ENCODE measurements at places on chromosomes 1 and 21.

DNA sequence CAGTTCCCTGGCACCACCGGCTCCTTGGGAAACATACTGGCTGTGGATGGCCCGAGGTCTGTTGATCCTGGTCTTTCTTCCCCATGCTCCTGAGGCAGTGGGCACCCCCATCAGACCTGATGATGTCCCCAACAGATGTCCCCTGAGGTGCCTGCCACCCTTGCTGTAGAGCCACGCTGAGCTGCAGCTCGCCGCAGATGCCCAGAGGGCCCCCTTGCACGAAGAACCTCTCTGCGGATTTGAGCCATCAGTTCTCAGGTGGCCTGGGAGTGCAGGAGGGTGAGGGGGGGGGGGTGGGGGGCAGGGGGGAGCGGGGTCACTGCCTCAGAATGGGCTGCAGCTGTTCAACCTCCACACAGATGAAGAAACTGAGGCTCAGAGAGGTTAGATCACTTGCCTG is 60.9 kb downstream of the GLIS1 start:
- no peak for DNase-seq

DNA sequence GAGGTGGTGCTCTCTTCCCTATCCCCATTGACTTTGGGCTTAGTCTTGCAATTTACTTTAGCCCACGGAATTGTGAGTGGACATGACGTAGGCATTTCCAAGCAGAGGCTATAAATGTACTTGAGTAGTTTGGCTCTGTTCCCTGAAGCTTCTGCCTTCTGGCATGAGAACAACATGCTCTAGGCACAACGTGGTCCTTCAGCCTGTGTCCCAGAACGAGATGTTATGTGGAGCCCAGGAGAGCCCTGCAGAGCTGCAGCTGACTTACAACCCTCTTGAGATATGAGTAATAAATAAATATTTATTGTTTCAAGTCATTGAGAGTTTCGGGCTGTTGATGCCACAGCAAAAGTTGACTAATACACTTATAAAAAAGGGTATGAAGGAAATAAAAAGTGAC is 105.2 kb upstream of the HMGB4 start:
- peak; percentile 24 for DNase-seq

- no peak for DNase-seq
Measured at GRCh38 chr1:38088791-38089190, 42.2 kb upstream of the POU3F1 start.

DNA sequence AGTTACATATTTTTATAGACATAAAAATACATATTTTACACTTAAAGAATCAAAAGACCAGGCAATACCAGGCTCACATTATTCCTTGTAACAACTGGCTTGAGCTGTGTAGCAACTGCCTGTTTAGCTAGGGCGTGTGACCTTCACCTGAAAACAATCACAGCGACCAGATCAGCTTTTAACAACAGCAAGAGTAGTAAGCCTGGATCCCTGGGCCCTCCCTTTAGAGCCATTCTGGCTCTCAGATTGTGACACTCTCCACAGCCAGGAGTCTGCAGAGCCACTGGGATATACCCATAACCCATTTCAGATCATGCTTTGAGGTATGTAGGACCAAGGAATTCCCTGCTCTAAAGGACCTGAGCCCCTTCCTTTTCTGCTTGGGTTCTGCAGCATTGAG is 29.4 kb upstream of the GNG4 start:
- DNase-seq, result no peak

DNA sequence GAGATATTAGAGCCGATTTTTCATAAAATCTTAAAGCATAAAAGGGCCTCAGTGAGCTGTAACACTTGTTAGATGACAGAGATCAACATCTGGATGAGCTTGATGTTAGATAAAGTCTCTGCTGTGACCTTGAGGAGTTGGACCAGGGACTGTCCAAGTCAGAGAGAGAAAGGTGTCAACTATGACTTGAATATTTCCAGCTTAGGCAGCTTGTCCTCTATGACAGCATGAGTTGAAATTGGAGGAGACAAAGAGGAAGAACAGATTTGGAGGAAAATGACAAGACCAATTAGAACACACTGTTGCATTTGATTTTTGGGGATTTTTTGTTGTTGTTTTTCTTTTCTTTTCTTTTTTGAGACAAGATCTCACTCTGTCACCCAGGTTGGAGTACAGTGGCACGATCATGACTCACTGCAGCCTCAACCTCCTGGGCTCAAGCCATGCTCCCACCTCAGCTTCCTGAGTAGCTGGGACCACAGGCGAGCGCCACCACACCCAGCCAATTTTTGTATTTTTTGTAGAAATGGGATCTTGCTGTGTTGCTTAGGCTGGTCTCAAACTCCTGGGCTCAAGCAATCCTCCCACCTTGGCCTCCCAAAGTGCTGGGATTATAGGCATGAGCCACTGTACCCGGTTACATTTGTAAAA is 35.3 kb upstream of the CLIC4 start:
- no peak for DNase-seq

- DNase-seq, result no peak
Measured at GRCh38 chr1:174988539-174988938, 11.2 kb upstream of the CACYBP start.

- no peak for DNase-seq
Measured at GRCh38 chr1:156884560-156885184, 8.8 kb upstream of the PEAR1 start.

- peak; percentile 60 for DNase-seq
Measured at GRCh38 chr1:244863491-244864252, 671 bp downstream of the HNRNPU start.

GRCh38 chr1:89802051-89802450 is 18.8 kb upstream of the LRRC8D start:
- DNase-seq, result no peak

GRCh38 chr1:99749504-99750347 is 16.7 kb downstream of the FRRS1 start:
- DNase-seq, result no peak

- DNase-seq, result peak; percentile 9
Measured at GRCh38 chr1:166029196-166029945, 137.4 kb downstream of the FAM78B start.

DNA sequence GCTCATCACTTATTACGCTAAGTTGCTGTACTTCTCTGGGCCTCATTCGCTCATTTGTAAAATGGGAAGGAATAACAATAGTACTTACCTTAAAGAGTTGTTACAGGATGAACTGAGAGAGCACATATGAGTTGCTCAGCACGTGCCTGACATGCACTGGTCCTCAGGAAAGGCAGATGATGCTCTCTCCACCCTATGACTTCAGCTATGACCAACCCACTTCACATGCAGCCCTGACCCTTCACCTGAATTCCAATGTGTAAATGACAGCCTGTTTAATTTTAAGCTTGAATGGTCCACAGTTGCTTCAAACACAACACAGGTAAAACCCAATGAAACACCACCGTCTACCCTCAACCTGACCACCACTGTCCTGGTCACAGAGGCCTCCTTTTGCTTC is 32.9 kb downstream of the GADD45A start:
- DNase-seq, result peak; percentile 25

DNA sequence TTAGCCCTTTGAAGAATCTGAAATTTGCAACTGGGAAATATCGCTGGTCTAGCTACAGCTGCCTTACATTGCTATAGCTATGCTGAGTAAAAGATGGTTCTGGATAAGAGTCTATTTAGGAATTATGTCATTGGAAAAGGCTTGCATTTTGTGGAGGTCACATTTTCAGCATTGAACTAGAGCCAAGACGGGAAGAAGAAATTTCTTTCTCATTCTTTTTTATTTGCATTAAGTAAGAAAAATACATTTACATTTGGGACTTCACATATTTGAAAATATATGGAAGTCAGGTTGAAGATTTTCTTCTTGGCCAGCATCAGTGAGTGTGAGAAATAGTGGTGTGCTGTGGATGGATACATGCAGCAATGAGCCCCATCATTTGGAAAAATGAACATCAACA is 291.6 kb downstream of the PTBP2 start:
- DNase-seq, result no peak

DNA sequence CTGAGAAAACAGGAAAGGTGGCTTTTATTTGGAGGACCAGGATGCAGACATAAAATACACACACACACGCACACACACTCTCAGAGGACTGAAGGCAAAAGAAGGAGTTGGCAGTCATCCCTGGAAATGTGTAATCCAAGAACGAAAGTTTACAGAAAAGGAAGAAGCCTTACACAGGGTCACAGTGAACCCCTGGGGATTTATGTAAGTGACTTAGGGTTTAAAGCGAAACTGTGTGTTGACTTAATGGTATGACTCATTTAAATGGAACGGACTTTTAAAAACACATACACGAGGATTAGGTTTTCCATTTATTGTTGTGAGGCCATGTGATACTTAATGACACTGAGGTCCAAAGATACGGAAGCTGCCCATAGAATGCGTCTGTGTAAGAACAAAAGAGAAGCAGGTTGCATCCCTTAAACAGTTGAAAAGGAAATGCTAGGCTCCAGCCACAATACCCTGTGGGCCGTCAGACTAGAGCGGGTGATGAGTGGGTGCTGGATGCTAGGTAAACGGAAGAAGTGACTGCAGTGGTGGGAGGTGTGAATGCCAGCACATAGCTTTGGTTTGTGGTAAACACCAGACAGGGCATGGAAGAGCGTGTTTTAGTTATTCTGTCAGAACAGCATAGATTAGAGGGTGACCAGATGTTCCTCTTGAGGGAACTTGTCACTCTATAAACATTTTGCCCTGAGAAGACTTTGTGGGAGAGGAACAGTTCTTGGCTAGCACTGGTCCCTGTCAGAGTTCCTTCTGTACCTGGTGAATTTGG is 21.6 kb upstream of the BCL10 start:
- DNase-seq, result peak; percentile 89

DNA sequence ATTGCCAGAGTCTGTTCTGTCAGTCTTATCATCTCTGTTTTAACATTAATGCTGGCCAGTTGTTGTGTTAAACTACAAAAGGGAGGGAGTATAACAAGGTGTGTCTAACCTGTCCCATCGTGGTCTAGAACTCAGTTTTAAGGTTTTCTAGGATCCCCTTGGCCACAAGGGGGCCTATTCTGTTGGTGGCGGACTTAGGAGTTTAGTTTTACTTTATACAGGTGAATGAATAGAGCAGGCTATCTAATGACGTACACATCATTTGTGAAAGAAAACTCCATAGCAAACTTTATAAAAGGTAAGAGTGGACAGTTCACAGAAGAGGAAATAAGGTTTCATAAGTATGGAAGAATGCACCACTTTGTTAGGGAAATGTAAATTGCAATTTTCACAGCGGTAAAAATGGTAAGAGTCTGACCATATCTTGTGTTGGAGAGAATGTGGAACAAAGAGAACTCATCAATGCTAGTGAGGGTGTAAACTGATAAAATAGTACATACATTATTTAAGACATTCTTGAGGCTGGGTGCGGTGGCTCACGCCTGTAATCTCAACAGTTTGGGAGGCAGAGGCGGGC is 2.5 kb upstream of the ATF6 start:
- no peak for DNase-seq

DNA sequence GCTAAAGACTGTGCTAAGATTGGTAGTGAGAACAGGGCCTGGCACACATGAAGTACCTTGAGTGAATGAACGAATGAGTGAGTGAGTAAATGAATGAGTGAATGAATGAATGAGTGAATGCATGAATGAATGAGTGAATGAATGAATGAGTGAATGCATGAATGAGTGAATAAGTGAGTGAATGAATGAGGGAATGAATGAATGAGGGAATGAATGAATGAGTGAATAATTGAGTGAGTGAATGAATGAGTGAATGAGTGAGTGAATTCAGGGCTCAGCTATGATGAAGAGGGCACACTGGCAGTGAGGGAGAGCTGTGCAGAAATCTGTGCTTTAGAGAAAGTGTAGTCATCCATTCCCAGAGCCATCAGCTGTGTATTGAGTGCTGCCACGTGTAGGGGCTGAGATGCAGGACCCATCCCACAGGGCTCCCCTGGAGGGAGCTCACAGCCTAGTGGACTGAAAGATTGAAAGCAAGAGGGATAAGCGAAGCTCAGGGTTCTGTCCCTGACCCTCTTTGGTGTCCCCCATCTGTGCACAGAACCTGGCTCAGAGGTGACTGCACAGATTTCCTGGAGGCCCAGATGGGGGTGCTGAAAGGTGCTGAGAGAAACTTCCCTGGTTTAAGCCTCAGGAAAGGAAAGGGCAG is 217.9 kb upstream of the VAMP3 start:
- no peak for DNase-seq

DNA sequence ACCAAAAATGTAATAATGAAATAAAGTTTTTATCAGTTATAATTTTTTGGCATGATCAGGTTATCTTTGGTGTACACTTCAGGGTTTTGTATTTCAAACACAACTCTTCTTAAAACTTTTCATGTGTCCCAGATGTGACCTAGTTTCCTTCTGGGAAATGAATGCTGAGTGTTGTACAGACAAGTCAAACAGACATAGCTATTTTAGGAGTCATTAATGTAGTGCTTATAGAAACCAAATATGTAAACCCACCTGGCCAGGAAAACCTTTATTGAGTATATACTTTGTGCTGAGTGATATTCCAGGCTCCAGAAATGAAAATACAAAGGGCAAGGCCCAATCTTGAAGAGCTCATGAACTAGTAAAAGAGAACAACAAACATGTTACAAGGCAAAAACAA is 25.9 kb upstream of the HOOK1 start:
- no peak for DNase-seq

- DNase-seq, result no peak
Measured at GRCh38 chr1:226397011-226397926, 10.6 kb downstream of the PARP1 start.

- no peak for DNase-seq
Measured at GRCh38 chr1:35111106-35111505, 31.9 kb downstream of the ZMYM1 start.

DNA sequence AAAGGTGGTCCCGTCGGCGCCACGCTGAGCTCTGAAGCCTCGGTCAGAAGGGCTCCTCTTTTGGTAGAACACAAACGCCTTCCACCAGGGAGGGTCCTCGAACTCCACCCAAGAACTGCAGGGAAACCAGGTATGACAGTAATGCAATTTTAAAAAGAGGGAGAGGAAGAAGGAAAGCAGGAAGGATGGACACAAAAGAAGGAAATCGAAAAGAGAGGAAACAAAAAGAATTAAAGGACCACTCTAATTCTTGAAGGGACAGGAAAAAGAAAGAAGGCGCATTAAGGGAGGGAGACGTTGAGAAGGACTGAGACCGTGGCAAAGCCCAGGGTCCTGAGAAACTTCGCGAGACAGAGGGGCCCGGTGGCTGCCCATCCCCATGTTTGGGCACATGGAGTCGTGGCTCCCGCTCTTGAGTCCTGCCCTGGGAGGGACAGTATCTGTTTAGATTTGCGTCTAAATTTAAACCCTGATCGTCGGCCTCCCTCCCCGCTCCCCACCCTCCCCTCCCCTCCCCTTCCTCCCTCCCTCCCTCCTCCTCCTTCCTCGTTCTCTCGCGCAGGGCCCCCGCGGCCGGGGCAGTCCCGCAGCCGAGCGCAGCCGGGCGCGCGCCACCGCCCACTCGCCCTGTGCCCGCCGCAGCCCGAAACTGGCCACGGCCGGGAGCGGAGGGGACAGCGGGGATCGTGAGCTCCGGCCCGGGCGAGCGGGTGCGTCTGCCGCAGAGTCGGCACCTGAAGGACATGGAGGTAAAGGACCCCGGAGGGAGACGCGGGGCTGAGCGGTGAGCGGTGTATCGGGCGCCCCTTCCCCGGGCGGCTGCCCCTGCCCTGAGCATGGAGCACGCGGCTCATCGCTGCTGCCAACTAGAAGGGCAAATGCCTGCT is at the start of gene RCSD1:
Gene RCSD1, plus strand, starts transcription at position 552 of the 887 bp plus-strand sequence. Its CDS starts 192 bp downstream, at position 744.
- peak; percentile 74 for DNase-seq
